ENCODE measurements at places on chromosomes 5 and 9.

DNA sequence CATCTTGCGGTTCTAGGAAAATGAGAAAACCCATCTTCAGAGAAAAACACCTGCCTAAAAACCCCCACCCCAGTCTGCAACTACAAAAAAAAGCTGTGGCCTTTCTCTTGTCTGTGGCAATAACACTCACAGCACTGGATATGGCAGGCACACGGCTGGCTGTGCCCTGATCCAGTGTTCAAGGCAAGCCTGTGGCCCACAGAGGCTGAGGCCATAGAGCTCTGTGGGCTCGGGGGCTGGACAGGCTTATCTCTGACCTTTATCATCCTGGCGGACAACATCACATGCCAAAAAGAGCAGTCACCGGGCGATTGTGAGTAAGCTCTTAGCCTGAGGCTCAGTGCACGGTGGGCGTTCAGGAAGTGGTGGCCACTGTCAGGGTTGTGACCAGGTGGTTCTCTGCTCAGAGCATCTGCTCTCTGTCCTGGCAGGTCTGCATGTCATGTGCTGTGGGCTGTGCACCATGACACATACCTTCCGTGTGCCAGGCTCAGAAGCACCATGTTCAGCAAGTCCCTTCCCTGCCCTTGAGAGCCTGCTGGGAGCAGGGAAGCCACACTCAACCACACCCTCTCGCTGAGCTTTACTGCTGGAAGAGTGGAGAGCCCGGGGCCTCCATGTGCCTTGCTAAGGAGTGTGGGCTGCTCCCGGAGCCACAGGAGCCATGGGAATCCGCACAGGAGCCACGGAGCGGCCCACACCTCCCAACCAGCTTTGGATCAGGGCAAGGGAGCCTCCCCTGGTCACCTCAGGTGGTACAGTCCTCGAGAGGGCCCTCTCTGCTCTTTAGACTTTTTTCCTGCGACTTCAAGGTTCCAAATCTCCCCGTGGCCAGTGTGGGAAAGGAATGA, 34.6 kb upstream of the WDR38 start:
- DNase-seq, result no peak

DNA sequence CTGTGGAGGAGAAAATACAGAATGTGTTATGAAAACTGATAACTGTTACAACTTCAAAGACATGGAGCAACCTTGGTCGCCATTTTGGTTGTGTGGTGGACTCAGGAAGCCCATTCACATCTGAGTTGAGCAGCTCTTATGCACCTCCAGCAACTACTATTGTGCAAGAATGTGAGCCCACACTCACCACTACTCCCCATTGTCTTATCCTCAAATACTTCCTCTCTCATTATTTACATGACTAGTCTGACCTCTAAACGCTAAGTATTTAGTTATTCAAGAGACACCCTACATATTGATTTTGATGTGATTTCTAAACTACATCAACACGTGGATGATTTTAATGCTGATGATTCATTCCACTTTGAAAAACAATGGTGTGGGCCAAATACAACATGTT, 516.6 kb upstream of the CLINT1 start:
- DNase-seq, result no peak

- no peak for DNase-seq
These were observed 957.8 kb upstream of the CTNND2 start for GRCh38 chr5:12861886-12862654.

- no peak for DNase-seq
These were observed 196.3 kb downstream of the MLLT3 start for GRCh38 chr9:20426019-20426418.

GRCh38 chr9:113594484-113595299, 131.2 kb downstream of the RGS3 start:
- no peak for DNase-seq
